ENCODE measurements at places on chromosomes 1 and 21. TPM values are rescaled to one million over a fixed set of nuclear protein-coding genes. Genes with fewer than 3 reads are reported as not detected.

PPM1J gene
- 2.8 TPM for polyA plus RNA-seq

GRCh38 chr1:63352736-63353135 lies 14.7 kb upstream of the ALG6 start:
- no peak for DNase-seq

GRCh38 chr1:112666946-112667345 lies 7.5 kb upstream of the MOV10 start:
- DNase-seq = no peak

- no peak for DNase-seq
Measured at GRCh38 chr1:8095584-8095983, 69.5 kb upstream of the ERRFI1 start.

DNA sequence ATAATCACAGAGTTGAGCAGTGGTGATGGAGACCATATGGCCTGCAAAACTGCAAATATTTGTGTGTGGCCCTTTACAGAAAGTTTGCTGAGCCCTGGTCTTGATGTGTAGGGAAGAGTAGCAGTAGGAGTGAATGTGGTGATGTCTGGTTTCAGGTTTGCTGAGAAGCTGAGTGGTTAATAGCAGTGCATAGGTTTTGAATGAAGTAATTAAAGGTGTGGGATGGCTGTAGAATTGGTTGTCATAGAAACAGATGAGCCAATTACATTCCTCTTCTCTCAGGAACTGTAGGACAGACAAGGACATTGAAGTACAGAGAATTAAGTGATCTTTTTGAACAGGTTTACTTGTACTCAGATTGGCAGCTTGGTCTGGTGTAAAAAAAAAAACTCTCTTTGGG lies 37.4 kb downstream of the PRDM2 start:
- DNase-seq = no peak

Data from muscle of arm (tissue), 14 donors.